Germinal center (tissue), 1 donor: ENCODE measurements at places on chromosomes 5 and 9.
A peak's percentile ranks its signal among the peaks of the same experiment; 100 is the strongest.

- peak; percentile 56 for DNase-seq
Measured at GRCh38 chr5:132227485-132228240, at the start of gene P4HA2. Gene P4HA2 (minus strand): TSS chr5:132227853. CDS start chr5:132218626, 9,227 bp downstream.

DNA sequence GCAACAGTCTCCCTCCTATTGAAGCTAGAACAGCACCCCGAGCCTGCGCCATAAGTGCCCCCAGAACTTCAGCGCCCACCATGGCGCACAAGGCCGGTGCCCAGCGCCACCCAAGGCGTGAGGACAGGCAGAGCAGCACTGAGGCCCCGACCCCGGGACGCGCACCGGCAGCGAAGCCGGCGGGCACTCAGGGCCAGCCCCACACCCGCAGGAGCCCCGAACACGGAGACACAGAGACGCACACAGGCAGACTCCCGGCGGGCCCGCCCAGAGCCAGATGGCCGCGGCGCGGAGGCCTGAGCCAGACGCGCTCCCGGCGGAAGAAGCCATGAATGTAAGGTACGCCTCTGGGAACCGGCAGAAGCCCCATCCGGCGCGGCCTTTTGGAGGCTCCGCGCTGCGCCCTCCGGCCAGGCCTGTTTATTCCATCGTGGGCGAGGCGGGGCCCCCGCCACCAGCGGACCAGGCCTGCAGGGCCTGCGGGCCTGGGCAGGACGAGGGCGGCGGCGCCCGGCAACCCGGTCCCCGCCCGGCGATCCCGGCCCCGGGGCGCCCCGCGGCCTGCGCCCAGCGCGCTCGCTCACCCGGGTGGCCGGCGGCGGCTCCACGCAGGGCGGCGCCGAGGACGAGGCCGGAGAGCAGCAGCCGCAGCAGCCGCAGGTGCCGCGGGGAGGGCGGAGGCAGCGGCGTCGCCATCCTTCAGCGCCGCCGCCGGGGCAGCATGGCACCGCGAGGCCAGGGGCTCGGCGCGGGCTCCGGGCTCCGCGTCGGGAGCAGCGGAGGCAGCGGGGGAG is 486 bp downstream of the NPDC1 start:
- DNase-seq = no peak

DNA sequence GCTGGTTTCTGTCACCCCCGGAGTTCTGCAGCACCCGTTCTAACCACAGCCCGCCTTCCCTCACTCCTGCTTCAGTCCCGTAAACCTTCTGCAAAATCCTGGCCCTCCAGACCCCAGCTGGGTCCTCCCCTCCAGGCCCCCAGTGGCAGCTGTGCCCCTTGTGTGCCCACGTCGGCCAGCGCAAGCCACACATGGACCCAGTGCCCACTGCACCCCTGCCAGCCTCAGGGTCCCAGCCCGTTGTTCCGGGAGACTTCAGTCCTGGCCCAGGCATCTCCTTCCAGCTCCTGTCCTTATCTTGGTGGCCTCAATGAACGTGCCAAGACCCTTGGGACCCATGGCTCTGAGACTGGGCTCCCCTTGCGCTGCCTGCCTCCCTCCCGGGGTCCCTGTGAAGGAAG is 43.2 kb downstream of the EXD3 start:
- no peak for DNase-seq

DNA sequence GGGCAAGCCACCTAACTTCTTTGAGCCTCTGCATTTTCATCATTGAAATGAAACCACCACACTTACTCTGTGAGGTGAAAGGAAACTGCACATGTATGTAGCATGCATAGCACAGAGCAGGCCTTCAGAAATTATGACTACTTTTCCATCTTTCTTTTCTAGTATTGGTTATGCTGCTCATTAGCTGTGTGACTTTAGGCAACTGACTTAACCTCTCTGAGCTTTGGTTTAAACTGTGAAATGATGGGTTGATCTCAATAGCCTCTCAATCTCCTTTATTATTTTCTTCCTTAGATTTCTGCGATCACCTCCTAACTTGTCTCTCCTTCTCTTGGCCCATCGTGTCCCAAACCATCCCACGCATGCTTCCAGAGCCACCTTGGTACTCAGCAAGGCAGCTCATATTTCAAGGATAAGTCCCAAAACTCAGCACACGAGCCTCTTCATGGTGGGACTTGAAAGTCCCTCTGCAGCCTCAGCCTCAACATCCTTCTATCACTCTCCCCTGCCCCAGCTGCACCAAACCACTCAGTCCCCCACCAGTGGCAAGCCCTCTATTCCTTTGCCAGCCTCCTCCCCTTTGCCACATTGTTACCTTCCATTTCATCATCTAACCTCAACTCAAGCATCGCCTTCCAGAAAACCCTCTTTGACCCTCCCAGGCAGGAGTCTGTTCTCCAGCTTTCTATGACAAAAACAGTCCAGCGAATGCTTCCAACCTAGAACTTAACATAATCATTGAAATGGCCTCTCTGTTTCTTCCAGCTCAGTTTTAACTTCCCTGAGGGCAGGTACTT is 60.3 kb upstream of the DNAH5 start:
- DNase-seq = no peak

- no peak for DNase-seq
Measured at GRCh38 chr5:88395264-88395663, 126.6 kb upstream of the TMEM161B start.
